ENCODE measurements at places on chromosomes 4 and X.

GRCh38 chr4:167890226-167890625 is 202.1 kb upstream of the ANXA10 start:
- DNase-seq = no peak

GRCh38 chrX:119763181-119763580 is 4.8 kb downstream of the SOWAHD start:
- no peak for DNase-seq

GRCh38 chr4:111957116-111957515 is 188.1 kb upstream of the FAM241A start:
- no peak for DNase-seq

DNA sequence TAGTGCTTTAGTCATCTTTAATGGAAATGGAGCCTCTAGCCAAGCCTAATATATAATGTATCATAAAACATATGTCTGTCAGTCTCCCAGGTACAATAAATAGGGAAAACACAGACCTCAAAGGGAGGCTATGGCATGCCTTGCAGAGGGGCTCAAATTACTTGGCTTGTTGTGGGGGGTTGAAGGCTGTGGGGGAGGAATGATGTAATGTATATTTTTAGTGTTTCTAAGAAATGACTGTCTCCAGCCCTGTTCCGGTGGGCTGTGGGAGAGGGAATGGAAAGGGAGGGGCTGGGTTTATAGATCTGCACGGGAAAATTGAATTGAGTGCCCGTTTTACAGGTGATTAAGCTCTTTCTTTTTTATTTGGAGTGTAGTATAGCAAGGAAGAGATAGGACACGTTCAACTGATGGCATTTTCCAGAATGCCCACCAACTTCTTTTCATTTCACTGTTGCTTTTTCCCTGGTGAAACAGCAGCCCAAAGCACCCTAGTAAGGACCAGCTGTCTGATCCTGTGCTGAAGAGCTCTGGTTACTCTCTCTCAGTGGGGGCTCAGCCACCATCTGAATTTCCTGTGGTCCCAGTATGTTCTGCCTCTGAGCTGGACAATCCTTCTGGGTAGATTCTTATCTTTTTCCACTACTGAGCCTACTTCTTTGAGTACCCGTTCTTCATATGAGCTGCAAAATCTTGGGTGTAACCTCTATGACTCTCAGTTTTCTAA is 220.7 kb upstream of the CASK start:
- no peak for DNase-seq

GRCh38 chr4:165308166-165308565 is 19.3 kb upstream of the MSMO1 start:
- DNase-seq = no peak

DNA sequence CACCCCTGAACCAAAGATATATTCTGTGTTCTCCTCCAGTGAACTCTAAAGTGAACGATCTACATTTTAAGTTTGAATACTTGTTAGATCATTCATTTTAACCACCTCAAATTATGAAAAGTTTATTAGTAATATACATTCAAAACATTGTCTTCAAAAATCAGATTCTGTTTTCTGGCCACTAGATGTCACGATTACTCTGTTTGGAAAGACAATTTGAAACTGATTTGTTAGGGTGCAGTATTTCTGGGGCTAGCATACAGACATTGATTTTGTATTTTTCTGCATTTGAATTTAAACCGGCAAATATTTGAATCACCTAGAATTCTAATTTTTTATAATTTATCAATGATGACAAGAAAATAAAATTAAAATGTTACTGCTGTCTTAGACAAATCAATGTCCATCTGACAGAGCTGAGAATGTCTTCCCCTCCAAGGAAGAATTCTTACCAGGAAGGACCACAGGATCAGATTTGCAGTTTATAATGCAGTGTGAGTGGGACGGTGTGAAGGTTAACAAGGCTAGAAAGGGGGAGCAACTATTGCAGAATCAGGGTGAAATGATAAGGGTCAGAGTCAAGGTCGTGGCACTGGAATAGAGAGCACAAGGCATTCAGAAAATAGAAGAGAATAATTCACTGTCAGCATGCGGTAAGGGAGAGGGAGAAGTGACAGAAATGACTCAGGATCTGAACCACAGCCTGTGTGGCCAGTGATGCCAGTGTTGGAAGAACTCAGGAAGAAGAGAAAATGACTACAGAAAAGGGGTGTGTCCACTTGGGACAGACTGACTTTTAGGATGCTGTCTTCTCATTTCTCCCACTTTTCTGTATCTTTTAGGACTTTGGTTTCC is 91.6 kb downstream of the ANXA10 start:
- no peak for DNase-seq

DNA sequence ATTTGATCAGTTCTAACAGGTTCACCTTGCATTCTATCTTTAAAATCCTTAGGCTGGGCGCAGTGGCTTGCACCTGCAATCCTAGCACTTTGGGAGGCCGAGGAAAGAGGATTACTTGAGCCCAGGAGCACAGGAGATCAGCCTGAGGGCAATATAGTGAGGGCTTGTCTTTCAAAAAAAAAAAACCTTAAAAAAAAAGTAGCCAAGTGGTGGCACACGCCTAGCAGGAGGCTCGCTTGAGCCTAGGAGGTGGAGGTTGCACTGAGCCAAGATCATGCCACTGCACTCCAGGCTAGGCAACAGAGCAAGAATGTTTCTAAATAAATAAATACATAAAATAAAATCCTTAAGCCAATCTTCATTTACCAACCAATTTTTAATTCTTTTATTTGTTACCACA is 75.6 kb downstream of the PRSS12 start:
- no peak for DNase-seq

GRCh38 chr4:67456577-67457196 is 88.6 kb downstream of the CENPC start:
- DNase-seq = no peak

DNA sequence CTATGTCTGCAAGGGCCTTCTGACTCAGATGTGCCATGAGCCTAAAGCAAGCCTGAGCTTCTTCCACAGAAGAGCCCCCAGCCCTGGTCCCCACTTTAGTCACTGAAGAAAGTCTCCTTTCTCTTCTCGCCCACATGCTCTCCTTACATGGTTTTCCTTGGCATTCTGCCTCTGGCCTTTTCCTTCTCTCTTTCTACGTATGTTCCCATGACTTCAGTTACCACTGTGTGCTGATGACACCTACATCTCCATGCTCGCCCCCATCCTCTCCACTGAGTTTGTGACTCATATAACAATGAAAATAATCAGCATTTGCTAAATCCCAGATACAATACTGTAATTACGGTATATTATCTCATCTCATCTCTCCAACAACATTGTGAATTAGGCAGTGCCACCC is 149.3 kb downstream of the AMMECR1 start:
- no peak for DNase-seq

- no peak for DNase-seq
Observed at GRCh38 chr4:177408023-177408422, 34.2 kb downstream of the AGA start.

GRCh38 chr4:173386751-173387150 is 12.2 kb downstream of the SCRG1 start:
- DNase-seq = no peak

GRCh38 chrX:50671661-50672060 is 142.3 kb downstream of the SHROOM4 start:
- DNase-seq = no peak

GRCh38 chr4:154004016-154004415 is 215.1 kb upstream of the SFRP2 start:
- no peak for DNase-seq

DNA sequence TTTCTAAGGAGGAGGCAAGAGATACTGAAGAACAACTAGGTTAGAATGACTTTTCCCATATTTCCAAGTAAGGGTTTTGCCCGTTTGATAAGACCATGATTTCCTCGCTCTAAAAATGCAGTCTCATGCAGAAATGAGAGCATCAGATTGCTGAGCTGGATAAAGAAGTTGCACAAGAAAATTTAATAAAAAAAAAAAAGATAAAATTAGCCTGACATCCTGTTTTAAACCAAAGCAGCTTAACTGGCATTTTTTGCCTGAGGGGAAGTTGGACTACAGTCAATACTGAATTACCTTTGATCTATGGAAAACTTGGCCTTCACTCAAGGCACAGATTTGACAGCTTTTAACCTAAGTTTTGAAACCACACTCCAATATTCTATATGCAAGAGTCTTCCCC is 208.4 kb downstream of the GASK1B start:
- no peak for DNase-seq

GRCh38 chr4:156949373-156949814 is 22.2 kb downstream of the PDGFC start:
- DNase-seq = no peak

GRCh38 chrX:124208660-124209059 is 123.8 kb upstream of the TEX13D start:
- no peak for DNase-seq

- no peak for DNase-seq
Observed at GRCh38 chrX:115625572-115626301, 64.8 kb downstream of the PLS3 start.

DNA sequence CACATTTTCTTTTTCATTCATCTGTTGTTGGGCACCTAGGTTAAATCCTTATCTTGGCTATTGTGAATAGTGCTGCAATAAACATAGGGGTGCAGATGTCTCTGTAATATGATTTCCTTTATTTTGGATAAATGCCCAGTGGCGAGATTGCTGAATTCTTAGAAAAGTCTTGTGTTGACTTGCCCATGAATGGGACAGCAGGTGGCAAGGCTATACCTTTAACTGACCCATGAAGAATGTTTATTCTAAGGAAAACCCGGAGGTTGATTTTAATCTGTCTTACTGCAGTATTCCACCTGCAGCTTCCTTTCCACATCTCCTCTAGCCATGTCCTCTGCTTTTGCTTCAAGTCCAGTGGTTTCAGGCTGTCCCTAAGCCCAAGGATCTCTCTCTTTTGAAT is 220.6 kb downstream of the SNCA start:
- DNase-seq = no peak

GRCh38 chrX:136525738-136526606 is 6.0 kb upstream of the VGLL1 start:
- no peak for DNase-seq

DNA sequence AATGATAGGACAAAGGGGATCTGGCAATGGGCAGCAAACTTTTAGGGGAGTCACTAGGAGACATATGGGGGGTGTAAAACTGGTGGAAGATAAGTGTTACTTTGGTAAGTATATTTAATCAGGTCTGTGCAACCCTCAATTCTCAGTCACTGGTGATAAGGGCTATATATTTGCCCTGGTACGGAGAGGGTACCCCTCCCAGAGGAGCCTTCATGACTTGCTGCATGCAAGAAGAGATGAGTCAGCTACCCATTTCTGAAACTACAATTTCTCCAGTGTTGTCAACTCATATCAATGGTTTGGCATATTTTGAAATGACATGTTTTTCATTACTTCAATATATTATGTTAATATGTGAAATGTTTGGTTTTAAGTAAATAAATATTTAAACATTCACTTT is 14.3 kb downstream of the SMARCAD1 start:
- no peak for DNase-seq

- DNase-seq = no peak
Observed at GRCh38 chr4:182927505-182927904, 10.3 kb upstream of the DCTD start.

- DNase-seq = no peak
Observed at GRCh38 chrX:542179-542578, 88.4 kb upstream of the SHOX start.

- DNase-seq = no peak
Observed at GRCh38 chr4:6222761-6223292, 22.5 kb upstream of the JAKMIP1 start.

DNA sequence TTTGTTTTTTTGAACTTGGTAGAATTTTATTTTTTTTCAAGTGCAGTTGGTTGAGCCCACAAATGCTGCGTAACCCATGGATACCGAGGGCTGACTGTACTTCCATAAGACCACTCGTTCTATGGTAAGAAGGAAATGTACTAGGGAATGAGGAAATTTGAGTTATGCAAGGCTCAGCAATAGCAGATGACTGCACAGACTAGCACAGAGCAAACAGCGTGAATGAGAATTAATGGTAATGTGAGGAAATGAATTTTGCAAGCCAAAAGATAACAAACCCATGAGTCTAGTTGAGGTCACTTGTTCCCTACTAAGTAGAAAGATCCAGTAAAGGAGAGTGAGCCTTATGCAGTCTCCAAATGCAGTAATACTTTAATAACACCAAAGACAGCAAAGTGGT is 17.4 kb downstream of the GSPT2 start:
- DNase-seq = no peak

DNA sequence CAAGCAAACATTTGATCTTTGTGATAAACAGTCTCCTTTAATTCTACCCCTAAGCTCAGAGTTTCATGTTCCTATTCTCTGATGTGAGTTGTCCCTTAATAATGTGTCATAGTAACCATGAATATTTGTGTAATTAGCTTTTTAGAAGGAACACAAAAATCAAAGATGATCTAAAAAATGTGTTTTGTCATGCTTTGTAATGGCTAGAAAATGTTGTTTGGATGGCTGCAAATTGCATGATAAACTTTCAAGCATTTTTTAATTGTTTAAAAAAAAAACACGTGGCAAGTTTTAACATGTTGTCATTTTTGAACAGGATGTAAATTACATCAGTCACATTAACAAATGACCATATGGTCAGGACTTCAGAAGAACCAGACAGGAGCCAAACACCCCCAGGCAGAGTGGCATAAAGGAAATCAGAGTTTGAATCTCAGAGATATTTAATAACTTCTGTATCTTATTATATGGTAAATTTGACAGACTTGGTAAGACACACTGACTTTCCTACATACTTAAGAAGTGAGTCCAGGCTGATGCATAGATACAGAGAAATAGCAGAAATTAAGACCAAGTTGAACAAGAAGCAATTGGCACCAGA is 223.9 kb upstream of the VEGFC start:
- DNase-seq = no peak

- no peak for DNase-seq
Observed at GRCh38 chr4:26199596-26199995, 121.2 kb upstream of the RBPJ start.

DNA sequence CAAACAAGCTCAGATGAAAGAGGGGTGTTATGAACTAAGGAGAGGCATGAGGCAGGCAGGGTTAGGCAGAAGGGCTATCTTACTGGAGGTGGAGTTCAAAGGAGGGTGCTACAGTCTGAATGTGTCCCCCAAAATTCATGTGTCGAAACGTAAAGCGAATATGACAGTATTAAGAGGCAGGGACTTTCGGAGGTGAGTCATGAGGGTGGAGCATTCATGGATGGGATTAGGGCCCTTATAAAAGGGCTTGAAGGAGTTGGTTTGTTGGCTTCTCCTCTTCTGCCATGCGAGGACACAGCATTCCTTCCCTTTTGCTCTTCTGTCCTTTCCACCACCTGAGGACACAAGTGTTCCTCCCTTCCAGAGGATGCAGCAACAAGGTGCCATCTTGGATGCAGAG is 22.9 kb downstream of the APLN start:
- DNase-seq = no peak

- DNase-seq = no peak
Observed at GRCh38 chrX:126164226-126164625, 1.9 kb downstream of the DCAF12L2 start.
